ENCODE measurements at places on chromosomes 2 and 18.

DNA sequence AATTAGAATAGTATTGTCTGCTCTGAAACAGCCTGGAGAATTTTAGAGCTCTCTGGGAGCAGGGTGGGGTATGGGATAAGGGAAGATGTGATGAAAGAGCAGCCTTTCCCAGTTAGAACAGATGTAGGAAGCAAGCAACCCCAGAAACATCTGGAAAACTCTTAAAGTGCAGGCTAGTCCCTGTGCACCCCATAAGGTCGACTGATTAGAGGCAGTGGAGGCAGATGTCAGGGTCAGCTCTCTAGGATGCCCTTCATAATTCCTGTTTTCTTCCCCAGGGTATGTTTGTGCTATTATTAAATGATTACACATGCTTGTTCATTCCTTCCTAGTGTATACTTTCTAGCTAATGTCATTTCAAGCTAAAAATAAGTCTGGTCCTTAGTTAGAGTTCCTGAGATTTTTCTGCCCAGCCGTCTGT, 41.7 kb downstream of the PTPRM start:
- DNase-seq: no peak

- DNase-seq: no peak
Measured at GRCh38 chr2:225693259-225693658, 293.7 kb downstream of the NYAP2 start.

GRCh38 chr2:46299365-46300263, 2.4 kb downstream of the EPAS1 start:
- DNase-seq: no peak

- no peak for DNase-seq
Measured at GRCh38 chr2:230721712-230722111, 9.1 kb downstream of the CAB39 start.

GRCh38 chr2:187081461-187081860, 232.5 kb upstream of the ZSWIM2 start:
- DNase-seq: no peak

DNA sequence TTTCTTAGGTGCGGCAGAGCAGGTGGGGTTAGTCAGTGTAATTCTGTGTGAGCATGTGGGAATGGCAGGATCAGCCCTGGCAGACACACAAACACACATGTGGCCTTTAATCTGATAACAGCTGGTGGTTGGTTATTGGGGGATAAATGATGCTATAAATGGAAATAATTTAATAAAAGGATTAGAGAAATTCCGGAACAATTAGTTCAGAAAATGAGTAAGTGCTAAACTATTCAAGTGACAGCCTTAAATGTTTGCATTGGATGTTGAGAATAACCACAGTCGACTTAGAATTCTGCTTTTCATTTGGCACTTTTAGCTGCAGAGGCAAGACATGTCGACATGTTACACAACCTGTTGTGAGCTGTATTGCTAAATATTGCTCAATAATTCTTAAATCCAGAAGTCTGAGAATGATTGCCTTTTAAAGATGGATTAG, 7.2 kb downstream of the SMYD1 start:
- no peak for DNase-seq

DNA sequence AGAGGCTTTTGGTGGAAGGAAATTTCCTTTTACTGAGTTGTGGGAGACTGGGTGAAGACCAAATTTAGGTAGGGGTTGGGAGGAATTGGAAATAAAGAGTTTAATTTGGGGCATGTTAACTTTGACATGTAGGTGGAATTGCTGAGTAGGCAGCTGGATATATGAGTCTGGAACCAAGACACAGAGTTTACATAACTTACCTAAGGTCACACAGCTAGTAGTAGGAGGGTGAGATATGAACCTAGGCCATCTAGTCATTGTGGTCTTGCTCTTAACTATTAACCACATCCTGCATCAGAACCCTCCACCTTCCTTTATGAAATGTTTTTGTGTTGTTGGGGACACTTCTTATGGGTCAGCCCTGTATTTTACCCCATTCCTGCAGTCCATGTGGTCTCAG, 113.1 kb downstream of the ICOS start:
- no peak for DNase-seq

DNA sequence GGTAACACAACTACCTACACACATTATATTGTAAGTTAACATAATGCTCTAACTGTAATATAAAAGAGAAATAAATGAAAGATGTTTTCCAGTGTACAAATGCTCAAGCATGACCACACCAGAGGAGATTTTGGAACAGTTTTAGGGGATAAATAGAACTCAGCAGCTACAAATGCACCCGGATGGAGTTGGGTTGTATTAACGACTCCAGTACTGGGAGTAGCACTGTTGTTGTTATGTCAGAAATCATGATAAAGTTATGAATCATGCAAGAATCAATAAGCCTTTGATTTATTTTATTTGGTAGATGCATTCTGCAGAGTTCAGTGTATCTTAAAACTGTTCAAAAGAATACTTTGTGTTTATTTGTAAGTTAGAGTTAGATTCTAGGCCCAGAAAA, 126.9 kb downstream of the MAP3K20 start:
- no peak for DNase-seq

- DNase-seq: no peak
Measured at GRCh38 chr18:72460210-72460680, 83.9 kb downstream of the CBLN2 start.

- no peak for DNase-seq
Measured at GRCh38 chr2:17306706-17307105, 211.5 kb downstream of the RAD51AP2 start.

DNA sequence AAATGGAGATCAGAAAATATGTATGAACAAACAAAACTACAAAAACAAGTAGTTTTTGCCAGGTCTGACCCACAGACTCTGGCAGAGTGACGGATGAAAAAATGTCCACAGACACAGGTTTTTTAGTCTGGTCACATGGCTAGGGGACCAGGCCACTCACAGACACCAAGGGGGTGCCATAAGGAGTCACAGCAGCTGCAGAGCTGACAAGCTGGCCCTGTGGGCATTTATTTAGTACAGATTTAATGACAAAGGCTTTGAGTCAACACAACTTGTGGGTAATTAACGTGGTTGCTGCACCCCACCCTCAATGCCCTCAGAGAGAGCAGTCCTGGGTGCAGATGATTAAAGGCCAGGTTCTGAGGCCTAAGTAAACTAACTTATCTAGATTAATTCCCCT, 76.0 kb downstream of the SH3YL1 start:
- no peak for DNase-seq

GRCh38 chr2:121513597-121514333, 16.9 kb upstream of the RNU4ATAC start:
- no peak for DNase-seq

DNA sequence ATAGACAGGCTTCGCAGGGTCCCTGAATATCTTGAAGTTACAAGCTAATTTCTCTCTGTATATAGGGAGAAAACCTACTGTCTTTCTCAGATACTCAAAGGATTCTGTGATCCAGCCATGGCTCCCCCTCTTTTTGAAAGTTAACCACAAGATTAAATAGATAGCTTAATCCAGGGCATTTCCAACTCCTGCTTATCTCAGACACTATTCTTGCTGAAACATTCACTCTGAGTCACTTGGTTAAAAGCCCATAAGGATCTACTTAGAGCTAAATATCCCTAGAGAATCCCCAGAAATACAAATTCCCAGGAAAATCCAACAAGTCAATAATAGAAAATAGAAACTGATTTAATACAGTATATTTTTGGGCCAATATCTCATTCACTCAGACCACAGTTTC, 179.1 kb upstream of the LYPD1 start:
- DNase-seq: no peak

Measured in activated CD4-positive, CD25-positive, alpha-beta regulatory T cell (primary cell).